Frontal cortex (tissue), 4 donors: ENCODE measurements at places on chromosomes 4 and X.

DNA sequence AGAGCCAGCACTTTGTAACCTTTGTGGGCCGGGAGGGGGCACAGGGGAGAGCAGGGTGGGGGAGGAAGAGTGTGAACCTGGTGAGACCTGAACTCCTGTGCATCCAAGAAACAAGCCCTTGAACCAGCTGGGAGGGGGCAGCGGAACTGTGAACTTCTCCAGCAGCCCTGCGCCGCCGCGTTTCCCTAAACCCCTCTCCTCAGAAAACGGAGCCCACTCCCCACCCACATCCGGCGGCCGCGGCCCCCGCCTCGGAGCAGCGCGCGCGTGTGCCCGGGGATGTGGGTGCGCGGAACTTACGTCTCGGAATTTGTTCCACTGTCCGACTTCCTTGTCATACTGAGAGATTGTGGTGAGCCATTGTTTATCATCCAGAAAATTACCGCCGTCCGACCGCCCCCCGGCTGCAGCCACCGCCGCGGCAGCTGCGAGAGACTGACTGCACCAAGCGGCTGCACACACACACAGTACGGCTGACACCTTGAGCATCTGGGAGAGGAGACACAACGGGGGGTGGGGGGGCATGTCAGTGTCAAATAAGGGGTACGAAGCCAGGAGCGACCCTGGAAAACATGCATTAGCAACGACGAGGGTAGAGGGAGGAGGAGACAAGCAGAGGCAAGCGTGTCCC, 494 bp downstream of the SPOCK3 start:
- peak; percentile 47 for DNase-seq

DNA sequence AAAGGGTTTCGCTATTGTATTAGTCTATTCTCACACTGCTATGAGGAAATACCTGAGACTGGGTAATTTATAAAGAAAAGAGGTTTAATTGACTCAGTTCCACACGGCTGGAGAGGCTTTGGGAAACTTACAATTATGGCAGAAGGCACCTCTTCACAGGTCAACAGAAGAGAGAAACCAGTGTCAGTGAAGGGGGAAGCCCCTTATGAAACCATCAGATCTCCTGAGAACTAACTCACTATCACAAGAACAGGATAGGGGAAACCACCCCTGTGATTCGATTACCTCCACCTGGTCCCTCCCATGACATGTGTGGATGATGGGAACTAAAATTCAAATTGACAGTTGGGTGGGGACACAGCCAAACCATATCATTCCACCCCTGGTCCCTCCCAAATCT, 589.5 kb downstream of the CENPC start:
- DNase-seq = no peak

DNA sequence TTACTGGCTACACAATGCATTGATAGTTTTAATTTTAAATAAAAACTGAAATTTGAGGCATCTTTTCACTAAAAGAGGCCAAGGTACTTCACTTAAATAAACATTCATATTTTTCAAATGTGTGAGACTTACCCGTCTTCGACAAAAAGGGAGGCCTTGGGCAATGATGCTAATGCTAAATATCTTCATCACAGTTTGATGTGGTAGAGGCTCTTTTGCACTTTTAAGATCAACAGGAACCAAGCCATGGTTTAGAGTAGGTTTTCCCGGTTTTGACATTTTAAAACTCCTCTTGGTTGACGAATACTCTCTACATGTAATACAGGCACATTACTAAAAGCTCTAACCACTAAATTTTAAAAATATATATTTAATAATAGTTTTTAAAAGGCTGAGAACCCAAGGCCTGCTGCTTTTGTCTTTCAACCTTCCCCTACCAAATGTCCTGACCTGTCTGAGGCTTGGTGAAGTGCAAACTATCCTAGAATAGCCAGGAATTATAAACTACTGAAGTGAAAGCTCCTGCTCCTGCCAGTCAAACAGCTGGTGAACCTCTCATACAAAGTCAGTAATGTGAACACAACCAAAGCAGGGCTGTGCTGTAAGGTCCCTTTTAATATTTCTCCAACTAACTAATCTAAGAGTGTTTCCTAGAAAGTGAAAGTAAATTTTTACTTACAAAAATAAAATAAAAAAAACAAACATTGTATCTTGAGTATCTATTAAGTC, 153.7 kb downstream of the FBXW7 start:
- no peak for DNase-seq

DNA sequence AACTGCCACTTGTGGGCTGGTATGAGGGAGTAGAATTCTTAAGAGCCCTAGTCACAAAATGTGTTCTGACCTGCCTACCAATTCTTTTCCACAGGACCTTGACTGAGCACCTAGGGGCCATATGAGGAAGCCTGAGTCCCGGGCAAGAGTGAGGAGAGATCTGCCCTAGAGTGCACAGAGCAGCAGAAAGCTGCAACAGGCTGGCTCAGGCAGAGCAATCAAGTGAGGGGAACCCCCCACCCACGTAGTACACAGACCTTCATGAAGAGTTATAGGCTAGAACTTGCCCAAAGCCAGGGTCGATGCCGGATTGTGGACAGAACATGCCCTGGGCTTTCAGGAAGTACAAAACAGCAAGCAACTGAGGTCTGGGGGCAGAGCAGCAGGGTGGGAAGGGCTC, 117.0 kb downstream of the SPOCK3 start:
- DNase-seq = no peak

DNA sequence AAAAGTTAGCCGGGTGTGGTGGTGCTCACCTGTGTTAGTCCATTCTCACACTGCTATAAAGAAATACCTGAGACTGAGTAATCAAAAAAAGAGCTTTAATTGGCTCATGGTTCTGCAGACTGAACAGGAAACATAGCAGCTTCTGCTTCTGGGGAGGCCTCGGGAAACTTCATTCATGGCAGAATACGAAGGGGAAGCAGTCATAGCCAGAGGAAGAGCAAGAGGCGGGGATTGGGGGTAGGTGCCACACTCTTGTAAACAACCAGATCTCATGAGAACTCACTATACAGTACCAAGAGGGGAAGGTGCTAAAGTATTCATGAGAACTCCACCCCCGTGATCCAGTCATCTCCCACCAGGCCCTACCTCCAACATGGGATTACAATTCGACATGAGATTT, 64.1 kb downstream of the BEND4 start:
- DNase-seq = no peak

DNA sequence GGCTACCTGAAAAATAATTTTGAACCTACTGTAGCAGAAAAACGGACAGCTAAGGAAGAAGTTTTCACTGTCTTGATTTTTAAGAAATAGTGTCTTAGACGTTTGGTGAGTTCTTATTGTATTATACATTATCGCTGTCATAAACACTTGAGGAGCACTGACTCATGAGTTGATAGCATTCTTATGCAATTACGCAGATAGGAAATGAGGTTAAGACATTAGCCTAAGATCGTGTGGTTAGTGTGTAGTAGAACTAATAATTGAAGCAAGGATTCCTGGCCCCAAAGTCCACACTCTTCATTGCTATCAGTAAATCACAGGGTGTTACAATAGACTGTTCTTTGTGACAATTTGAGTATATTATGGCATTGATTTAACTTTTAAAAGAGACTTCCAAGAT, 238.1 kb downstream of the ARAP2 start:
- no peak for DNase-seq

- DNase-seq = no peak
These were observed 14.1 kb upstream of the CNOT6L start for GRCh38 chr4:77833126-77833724.

DNA sequence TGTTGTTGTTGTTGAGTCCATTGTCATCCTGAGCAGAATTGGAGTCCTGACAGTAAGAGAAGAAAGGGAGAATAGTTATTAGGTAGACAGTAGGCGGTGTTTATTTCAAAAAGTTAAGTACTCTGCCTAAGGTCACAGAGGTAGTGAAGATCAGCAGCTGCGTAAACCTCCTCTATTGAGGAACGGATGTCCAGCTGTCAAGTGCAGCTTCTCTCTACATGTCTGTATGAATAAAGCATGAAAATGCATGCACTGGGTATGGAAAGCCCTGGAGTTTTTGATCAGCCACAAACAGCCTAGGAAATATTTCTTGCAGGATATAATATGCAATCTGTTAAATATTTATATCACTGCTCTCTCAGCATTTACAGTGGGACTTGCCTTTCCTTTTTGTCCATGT, 109.4 kb upstream of the CBLL2 start:
- no peak for DNase-seq

DNA sequence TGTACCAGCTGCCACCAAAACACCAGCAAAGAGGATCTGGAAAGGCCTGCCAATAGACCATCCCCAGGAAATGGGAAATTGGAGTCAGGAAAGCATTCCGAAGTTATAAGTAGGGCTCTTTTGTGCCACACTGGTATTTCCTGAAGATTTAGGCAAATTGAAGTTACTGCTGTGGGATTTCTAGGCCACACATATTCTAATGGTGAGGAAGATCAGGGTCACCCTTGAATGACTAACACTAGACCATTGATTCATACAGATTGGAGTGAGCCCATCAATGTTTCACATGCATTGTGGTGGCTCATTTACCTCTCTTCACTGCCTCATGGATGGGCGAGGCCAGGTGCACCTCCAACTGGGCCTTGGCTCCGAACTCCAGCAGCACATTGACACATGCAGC, 22.6 kb downstream of the ASB11 start:
- DNase-seq = no peak

GRCh38 chr4:26161030-26161824, 159.6 kb upstream of the RBPJ start:
- DNase-seq = no peak

DNA sequence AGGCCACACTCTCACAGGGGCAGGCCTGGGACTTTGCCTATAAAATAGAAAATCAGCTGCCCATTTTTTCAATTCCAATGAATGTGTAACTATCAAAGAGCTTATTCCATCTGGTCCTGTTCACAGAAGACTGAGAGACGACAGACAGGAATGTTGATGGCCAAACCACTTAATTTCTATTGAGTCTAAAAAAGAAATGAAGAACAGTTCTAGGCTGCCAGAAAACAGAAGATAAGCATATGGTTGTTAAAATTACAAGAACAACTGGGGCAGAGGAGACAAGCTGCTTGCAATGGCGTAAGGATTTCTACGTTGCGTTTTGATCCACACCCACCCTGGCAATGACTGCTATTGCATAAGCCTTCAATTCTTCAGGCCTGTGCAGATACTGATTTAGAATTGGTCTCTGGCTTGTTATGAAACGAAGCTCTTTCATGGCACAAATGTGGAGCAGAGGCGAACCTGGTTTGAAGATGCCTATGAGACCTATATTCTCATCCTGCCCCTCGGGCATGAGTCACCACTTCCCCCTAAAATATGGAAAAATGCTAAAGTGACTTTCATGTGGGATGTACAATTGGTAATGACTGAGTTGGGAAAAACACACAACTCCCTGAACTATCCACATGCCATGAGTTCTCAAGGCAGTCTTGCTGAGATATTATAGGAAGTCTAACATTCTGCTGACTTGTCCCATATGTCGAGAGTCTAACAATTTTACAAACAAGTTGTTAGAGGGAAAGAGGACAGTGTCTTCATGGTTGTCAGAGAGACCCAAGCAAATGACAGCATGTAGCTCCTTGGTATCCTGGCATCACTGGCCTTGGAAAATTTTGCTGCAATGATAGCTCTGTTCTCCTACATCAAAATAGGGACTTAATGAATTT, 37.9 kb upstream of the SORBS2 start:
- no peak for DNase-seq

- DNase-seq = no peak
These were observed 33.7 kb downstream of the AMMECR1 start for GRCh38 chrX:110284159-110284558.

DNA sequence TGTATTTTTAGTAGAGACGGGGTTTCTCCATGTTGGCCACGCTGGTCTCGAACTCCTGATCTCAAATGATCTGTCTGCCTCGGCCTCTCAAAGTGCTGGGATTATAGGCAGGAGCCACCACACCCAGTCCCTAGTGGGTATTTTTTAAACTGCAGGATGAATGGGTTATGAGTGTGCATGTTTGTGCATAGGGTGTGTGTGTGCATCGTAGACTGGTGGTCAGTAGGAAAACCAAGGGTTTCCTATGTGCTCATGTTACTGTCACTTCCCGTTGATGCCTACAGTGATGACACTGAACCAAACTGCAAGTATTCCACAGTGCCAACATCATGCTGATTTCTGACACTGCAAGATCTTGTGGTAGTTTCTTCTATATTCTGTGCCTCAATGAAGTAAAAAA, 41.1 kb downstream of the DDIT4L start:
- no peak for DNase-seq

DNA sequence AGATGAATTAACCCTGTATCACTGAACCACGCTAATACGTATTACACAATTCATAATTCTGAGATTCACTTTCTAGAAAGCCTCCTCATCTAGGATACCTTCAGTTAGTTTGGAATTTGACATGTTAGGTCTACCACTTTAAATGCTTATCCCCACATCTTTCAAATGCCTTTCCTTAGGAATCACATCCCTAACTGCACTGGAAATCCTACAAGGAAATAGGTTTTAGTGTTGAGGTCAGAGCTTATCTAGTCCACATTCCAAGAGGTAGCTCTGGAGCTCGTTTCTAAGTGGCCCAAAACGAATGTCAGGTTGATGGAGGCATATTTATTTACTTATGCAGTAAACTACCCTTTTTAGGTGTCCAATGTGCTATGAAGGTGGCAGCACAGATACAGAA, 18.0 kb downstream of the PDHA1 start:
- no peak for DNase-seq

DNA sequence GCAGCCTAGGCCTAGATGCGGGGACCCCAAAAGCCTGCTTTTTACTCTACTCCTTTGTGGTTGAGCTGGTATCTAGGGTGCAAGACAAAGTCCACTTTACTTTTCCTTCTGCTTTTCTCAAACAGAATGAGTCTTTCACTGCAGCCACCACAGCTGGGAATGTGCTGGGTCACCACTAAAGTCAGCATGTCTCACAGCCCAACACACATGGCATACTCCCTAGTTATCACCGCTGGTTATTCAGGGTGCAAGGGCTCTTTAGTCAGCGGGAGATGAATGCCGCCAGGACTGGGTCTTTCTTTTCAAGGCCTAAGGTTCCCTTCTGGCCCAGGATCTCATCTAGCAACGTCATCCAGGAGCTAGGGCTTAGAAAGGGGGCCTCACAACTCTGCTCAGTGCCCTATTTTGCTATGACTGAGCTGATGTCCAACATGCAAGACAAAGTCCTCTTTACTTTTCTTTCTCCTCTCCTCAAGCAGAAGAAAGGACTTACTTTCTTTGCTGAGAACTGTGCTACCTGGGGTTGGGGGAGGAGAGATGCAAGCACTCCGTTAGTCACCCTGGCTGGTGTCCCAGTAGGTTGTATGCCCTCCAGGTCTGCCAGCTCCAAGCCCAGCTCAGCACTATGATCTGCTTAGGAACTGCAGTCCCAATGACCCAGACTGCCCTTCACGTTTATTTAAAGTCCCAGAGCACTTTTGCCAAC, 22.9 kb upstream of the STPG2 start:
- DNase-seq = no peak

- peak; percentile 23 for DNase-seq
These were observed 5.4 kb upstream of the DUSP9 start for GRCh38 chrX:153641627-153642026.

DNA sequence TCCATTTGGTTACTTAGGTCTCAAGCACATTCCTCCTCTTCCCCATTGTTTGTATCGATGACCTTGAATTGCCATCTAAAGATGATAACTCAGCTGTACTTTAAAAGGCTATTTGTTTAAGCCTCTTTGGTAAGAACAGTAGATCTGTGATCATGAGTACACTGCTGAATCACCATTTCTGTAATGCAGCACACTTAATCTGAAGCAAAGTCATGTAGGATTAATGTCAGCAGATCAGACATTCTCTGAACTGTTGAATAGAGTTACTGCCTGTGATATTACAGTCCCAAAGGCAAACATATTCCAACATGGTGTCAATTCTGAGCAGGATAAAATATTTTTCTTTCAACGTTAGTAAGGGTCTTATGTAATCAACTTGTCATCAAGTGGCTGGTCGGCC, 631.6 kb downstream of the TECRL start:
- no peak for DNase-seq

- no peak for DNase-seq
These were observed 94.2 kb downstream of the NYX start for GRCh38 chrX:41541386-41541785.
